ENCODE measurements at places on chromosomes 3 and 15. TPM values are rescaled to one million over a fixed set of nuclear protein-coding genes. Genes with fewer than 3 reads are reported as not detected.

The CHL1 gene
- not detected for total RNA-seq

DNA sequence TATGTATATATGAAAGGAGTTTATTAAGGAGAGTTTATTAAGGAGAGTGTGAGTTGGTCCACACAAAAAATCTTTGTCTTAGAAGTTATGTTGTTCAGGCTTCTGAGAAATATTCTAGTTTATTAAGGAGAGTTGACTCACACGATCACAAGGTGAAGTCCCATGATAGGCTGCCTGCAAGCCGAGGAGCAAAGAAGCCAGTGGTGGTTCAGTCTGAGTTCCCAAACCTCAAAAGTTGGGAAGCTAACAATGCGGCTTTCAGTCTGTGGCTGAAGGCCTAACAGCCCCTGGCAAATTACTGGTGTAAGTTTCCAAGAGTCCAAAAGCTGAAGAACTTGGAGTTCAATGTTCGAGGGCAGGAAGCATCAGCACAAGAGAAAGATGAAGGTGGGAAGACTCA, 42.4 kb upstream of the DAZL start:
- DNase-seq: no peak

The MYD88 gene
- total RNA-seq: 13.9 TPM

- no peak for DNase-seq
Measured at GRCh38 chr15:74937272-74937589, 642 bp downstream of the COX5A start.

DNA sequence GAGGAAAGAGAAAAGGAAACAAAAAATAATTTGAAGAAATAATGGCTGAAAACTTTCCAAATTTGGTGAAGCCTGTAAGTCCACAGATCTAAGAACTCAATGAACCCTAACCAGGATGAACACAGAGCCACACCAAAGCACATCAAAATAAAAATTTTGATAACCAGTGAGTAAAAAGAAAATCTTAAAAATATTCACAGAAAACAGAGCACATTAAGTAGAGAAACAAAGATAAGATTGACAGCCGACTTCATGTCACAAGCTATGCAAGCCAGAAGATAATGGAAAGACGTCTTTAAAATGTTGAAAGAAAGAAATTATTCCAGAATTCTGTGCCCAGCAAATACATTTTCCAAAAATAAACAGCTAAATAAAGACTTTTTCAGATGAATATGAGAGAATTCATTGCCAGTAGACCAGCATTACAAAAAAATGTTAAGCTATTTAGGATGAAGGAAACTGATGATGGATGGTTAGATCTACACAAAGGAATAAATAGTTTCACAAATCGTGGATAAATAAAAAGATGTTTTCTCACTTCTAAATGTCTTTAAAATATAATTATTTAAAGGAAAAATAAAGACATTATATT, 140.2 kb upstream of the SKOR1 start:
- DNase-seq: peak; percentile 53

The ABHD17C gene
- total RNA-seq: 5.0 TPM

The ANKRD34C gene
- total RNA-seq: not detected

DNA sequence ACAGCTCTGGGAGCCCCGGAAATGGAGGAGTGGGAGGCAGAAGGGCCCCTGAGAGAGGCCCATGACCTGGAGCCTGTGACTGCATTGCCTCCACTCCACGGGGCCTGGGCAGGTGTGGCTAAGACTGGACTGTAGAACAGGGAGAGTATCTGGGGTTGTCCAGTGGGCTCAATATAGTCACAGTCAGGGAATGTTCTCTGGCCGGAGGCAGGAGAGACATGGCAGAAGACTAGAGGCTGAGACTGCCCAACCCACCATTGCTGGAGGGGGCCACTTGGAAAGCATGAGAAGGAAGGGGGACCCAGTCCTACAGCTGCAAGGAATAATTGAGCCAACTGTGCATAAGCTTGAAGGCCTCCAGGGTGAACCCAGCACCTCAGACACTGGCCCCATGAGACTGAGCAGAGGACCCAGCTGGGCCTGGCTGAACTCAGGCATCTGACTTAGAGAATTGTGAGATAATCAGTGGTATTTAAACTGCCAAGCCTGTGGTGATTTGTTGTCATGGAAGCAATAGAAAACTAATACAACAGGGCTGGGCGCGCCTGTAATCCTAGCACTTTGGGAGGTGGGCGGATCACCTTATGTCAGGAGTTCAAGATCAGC, 33.1 kb downstream of the NIPA2 start:
- DNase-seq: no peak

DNA sequence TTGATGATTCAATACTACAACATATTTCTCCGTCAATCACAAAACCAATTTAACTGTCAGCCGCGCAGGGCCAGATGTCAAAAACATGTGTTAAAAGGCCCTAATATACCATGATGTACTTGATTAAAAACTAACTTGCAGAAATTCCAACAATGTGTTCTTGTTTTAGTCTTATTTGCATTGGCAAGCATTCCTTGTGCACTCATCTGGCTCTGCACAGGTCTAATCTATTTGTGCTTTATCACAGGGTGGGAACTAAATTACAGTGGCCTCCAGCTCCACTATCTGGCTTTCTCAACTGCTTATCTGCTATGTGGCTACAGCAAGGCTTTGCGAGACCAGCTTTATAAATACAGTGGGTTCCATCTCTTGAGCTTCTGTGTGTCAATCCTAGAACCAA, 455.5 kb downstream of the ERC2 start:
- no peak for DNase-seq

The CLEC3B gene
- total RNA-seq: 0.20 TPM

- DNase-seq: no peak
Measured at GRCh38 chr3:20099060-20099459, 58.8 kb downstream of the KAT2B start.

The MCF2L2 gene
- 0.22 TPM for total RNA-seq

DNA sequence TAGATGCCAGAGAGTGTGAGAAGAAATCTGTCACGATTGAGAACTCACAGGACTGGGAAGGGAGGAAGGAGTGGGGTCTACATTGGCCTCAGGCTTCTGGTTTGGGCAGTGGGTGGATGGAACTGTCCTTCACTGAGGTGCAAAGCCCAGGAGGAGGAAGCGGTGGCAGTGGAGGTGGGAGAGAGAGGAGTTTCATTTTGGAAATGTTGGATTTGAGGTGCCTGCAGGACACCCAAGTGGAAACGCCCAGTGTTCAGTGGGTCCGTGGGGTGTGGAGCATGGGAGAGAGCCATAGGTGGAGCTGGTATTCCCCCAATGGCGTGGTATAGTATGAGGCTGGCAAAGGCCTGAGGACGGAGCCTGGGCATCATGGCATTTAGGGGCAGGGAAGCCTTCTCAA, 9.3 kb upstream of the EPHB3 start:
- DNase-seq: no peak

GRCh38 chr3:105417525-105418289, 51.0 kb downstream of the ALCAM start:
- no peak for DNase-seq

GRCh38 chr3:181561139-181562031, 150.3 kb upstream of the SOX2 start:
- DNase-seq: no peak

GRCh38 chr15:36808411-36809160, 229.2 kb downstream of the CDIN1 start:
- peak; percentile 56 for DNase-seq

GRCh38 chr3:1251282-1252060, 158.6 kb downstream of the CNTN6 start:
- DNase-seq: no peak

The THOC7 gene
- total RNA-seq: 30.3 TPM

DNA sequence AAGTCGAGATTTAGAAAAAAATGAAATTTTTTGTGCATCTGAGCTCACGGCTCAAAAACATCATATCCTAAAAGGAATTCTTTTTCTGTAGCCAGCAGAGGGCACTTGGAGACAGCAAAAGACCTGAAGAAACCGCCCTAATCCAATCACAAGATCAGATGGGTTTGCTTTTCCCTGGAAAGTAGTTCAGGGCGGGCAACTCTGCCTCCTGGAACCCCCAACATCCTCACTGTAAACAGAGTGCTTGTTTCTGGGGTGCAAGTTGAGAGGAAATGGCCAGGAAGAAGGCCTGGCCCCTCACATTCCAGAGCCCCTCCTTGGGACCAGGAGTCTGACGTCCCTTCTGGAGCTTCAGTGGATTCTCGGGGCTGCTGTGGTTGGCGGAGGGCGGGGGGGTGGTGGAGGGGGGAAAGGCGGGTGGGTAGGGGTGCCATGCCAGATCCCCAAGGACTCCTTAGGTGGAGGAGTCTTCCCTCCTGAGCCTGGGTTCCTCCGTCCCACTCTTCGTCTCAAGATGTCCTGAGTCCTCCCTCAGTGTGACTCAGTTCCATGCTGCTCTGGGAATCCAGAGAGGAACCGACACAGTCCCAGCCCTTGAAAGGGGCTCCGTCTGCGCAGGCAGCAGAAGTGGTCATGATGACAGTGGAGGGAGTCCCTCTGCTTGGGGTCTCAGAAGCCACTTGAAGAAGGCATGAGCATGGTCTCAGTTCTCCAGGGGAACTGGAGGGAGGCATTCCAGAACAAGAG, 35.9 kb downstream of the CCK start:
- DNase-seq: peak; percentile 64

The SLC24A5 gene
- under 0.01 TPM for total RNA-seq

- DNase-seq: no peak
Measured at GRCh38 chr3:145942052-145942451, 218.9 kb downstream of the PLOD2 start.

DNA sequence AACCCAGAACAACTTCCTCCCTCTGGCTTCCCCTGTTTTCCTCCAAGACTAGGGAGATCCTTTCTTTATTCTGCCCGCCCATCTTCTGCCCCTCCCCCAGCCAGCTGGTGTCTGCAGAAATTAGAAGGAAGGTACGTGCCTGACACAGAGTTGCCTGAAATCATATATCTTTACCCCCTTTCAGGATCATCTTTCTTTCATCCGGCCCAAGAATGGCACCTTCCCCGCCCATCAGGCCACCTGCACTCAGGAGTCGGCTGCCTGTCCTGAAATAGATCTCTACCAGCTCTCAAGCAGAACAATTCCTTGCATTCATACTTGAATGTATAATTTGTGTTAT, 133.7 kb downstream of the VGLL4 start:
- DNase-seq: no peak

DNA sequence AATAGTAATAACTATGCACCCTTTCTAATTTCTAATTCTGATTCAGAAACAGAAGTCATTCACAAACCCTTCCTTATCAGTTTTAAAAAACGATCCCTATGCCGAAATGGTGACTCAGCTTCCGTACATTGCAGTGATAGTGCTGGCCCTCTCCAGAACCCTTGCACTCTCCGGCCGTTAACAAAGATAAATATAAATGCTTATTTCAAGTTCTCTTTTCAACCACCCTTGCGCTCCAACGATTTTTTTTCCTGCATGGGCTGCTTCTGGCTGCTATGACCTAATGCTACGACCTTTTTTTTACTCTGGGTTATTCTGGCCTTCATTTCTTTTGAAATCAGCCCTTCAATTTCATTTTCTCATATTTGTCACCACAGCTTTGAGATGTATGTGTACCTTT, 646.2 kb downstream of the NTRK3 start:
- no peak for DNase-seq

GRCh38 chr3:8223766-8224165, 277.9 kb upstream of the LMCD1 start:
- no peak for DNase-seq

DNA sequence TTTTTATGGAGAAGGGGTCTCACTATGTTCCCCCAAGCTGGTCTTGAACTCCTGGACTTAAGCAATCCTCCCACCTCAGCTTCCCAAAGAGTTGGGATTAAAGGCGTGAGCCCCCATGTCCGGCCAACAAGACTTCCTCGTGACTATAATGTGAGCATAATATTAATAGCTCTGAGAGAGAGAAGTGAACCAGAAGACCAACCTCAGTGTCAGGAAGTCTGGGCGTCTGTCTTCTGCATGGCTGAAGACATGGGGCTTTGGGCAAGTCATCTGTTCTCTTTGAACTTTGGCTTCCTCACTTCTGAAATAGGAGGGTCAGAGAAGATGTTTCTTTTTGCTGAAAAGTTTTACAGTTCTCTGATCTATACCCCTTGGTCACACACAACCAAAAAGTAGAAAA, 92.1 kb downstream of the SLC49A4 start:
- no peak for DNase-seq

DNA sequence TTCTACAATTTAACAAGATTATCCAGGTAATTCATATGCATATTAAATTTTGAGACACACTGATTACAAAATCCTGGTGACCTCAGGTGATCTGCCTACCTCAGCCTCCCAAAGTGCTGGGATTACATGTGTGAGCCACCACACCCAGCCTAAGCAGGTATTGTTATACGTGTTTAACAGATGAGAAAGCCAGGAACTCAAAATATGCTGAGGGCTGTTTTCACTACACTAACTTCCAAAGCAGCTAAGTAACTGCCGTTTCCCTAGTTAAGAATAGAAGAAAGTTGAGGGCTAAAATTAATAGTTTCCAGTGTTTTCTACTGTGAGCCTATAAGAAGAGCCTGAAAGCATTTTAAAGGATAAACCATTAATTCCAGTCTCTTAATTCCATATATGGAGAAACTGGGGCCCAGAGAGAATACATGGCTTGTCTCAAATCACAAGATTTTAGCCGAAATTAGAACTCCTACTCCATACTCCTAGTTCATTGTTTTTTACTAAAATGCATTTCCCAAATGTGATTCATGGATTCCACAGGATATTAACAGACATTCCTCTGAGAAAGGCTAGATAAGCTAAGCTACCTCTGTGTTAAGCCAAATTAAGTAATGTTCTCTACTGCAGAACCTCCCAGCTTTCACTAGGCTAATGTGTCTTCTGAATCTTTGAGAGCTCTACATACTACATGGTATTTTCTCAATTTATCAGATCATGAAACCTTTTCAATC, 17.0 kb upstream of the AVEN start:
- DNase-seq: peak; percentile 47

DNA sequence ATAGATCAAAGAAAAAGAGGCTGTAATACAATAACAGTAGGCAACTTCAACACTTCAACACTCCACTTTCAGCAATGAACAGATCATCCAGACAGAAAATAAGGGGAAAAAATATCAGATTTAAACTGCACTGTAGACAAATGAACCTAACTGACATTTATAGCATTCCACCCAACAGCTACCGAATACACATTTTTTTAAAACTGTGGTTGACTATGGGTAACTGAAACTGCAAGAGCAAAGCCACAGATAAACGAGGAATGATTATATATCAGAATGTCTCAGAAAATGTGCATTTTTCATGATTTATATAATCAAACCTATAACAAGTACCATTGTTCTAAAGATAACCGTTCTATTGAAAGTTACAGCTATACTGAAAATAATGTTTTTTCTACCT, 514.9 kb upstream of the DPPA4 start:
- DNase-seq: no peak
